H1 (cell line): ENCODE measurements at places on chromosomes 4 and X. TPM values are rescaled to one million over a fixed set of nuclear protein-coding genes. Genes with fewer than 3 reads are reported as not detected.

Gene TCEAL6
- polyA plus RNA-seq: not detected in 2 replicates

Gene MAGEA11
- not detected in 2 replicates for polyA plus RNA-seq

Gene BMP3
- polyA plus RNA-seq: 0.02 TPM in 1 of 2 replicates, not detected in the other

Gene RASL11B
- polyA plus RNA-seq: 43.4 and 49.8 TPM in 2 replicates

Gene MSANTD1
- polyA plus RNA-seq: 0.23 and 0.39 TPM in 2 replicates

Gene ZNF330
- 16.0 and 17.7 TPM in 2 replicates for polyA plus RNA-seq

Gene CLDN22
- polyA plus RNA-seq: not detected in 2 replicates

Gene PRKG2
- 0.24 and 0.45 TPM in 2 replicates for polyA plus RNA-seq

Gene TRO
- polyA plus RNA-seq: 57.6 and 71.5 TPM in 2 replicates

Gene SOWAHB
- 0.15 and 0.31 TPM in 2 replicates for polyA plus RNA-seq

Gene PPAT
- polyA plus RNA-seq: 15.6 and 24.5 TPM in 2 replicates

Gene NRK
- polyA plus RNA-seq: 0.86 and 0.99 TPM in 2 replicates

Gene TASL
- not detected in 2 replicates for polyA plus RNA-seq

Gene DNASE1L1
- polyA plus RNA-seq: 30.0 and 30.4 TPM in 2 replicates

Gene CXCL11
- 0.16 and 0.18 TPM in 2 replicates for polyA plus RNA-seq

Gene ATP11C
- polyA plus RNA-seq: 7.1 and 14.7 TPM in 2 replicates

Gene MAGED2
- 83.3 and 97.4 TPM in 2 replicates for polyA plus RNA-seq

Gene LRCH2
- 0.88 and 1.5 TPM in 2 replicates for polyA plus RNA-seq

Gene BMP15
- not detected in 2 replicates for polyA plus RNA-seq

Gene AMOT
- 2.3 and 3.3 TPM in 2 replicates for polyA plus RNA-seq

Gene ZNF185
- 18.6 and 20.1 TPM in 2 replicates for polyA plus RNA-seq

Gene PPID
- 20.2 and 23.3 TPM in 2 replicates for polyA plus RNA-seq

Gene SULT1E1
- not detected in 2 replicates for polyA plus RNA-seq

Gene PRRG1
- 7.4 and 10.5 TPM in 2 replicates for polyA plus RNA-seq

Gene FOXR2
- polyA plus RNA-seq: not detected in 2 replicates

Gene DSPP
- polyA plus RNA-seq: not detected in 2 replicates

Gene TLR1
- polyA plus RNA-seq: not detected in 2 replicates

Gene ARHGAP24
- polyA plus RNA-seq: 0.08 and 0.09 TPM in 2 replicates

Gene CORIN
- 0.09 and 0.17 TPM in 2 replicates for polyA plus RNA-seq

Gene KLHL34
- polyA plus RNA-seq: not detected in 2 replicates

Gene EFHC2
- polyA plus RNA-seq: 0.91 and 1.8 TPM in 2 replicates

Gene GSPT2
- polyA plus RNA-seq: 9.6 and 10.8 TPM in 2 replicates

Gene TMEM144
- 0.99 and 1.9 TPM in 2 replicates for polyA plus RNA-seq

Gene FAM184B
- 0.05 TPM in 2 replicates for polyA plus RNA-seq

Gene COMMD8
- polyA plus RNA-seq: 0.69 and 1.6 TPM in 2 replicates

Gene PCDH11X
- polyA plus RNA-seq: 3.2 and 4.3 TPM in 2 replicates

Gene RBMXL3
- polyA plus RNA-seq: not detected in 2 replicates

Gene HTN3
- not detected in 2 replicates for polyA plus RNA-seq

Gene GPRASP2
- 8.0 and 8.2 TPM in 2 replicates for polyA plus RNA-seq

Gene CXCL3
- polyA plus RNA-seq: 3.1 and 3.7 TPM in 2 replicates

Gene CHRDL1
- 4.0 and 5.6 TPM in 2 replicates for polyA plus RNA-seq

Gene PLK4
- polyA plus RNA-seq: 12.5 and 23.3 TPM in 2 replicates

Gene ZCCHC4
- 7.4 and 9.8 TPM in 2 replicates for polyA plus RNA-seq
